ENCODE measurements at places on chromosomes 5 and 9.

DNA sequence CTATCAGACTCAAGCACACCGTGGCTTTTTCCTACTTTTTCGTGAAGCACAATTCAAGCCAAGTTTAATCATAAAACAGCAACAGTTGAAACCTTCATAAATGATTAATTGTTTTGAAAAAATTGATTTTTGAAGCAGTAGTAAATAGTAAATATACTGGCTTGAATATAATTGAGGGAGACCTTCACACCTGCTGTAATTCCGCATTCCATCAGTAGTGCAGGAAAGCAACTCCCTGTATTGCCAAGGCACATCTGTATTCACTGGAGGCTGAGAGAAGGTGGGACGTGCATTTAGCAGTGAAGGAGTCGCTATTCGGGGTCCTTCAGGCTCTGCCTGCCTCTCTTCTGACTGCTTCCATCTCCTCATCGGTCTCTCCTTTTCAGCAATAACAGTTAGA is 203.8 kb downstream of the ZSWIM6 start:
- DNase-seq: no peak

DNA sequence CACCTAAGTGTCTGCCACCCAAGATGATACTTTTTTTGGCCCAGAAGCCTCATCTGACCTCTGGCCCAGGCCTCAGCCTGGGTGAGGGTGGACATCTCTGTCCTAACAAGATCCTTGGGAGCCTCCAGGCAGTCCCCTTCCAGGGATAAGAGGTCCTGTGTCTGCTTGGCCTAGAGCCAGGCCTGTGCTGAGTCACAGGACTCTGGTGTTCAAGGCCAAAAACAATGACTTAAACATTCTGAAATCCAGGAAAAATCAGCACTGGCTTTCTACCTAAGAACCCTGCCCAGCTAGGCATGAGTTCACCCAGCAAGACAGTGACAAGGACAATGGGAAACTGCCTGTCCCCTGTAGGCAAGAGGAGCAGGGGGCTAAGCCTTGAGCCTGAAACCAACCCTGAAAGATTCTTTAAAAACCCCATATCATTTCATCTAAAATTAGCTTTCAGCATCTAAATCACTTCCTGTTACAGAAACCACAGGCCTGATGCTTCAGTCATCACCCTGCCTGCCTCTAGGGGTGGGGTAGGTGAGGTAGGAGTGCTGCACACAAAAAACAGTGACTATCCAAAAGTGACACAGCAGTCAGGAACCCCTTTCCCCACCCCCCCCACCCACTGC is 29.9 kb downstream of the CSF2 start:
- peak; percentile 89 for DNase-seq

GRCh38 chr9:130421802-130422276 is 22.9 kb upstream of the ASS1 start:
- DNase-seq: no peak

- DNase-seq: peak; percentile 40
Observed at GRCh38 chr9:2424619-2425033, 197.0 kb upstream of the VLDLR start.

GRCh38 chr5:100600298-100600994 is 65.3 kb downstream of the FAM174A start:
- DNase-seq: no peak

- DNase-seq: peak; percentile 98
Observed at GRCh38 chr5:158384535-158385481, 525.9 kb upstream of the CLINT1 start.

DNA sequence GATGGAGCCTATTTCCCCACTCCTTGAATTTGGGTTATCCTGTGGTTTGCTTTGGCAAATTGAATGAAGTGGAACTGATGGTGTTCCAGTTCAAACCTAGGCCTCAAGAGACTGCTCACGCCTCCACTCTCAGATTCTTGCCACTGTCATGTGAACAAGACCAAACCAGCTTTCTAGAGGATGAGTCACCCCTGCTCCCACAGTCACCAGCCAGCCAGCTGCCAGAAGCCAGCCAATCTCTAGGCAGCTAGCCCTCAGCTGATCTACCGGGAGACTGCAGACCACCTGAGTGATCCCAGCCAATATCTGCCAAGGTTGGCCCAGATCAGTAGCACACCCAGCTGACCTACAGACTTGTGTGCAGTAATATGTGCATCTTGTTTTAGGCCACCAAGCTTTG is 300.6 kb downstream of the TMEM38B start:
- DNase-seq: peak; percentile 75

GRCh38 chr9:17116400-17116837 is 18.4 kb upstream of the CNTLN start:
- peak; percentile 59 for DNase-seq

All from bronchial epithelial cell (primary cell).